ENCODE measurements at places on chromosomes 2 and 18. TPM values are rescaled to one million over a fixed set of nuclear protein-coding genes. Genes with fewer than 3 reads are reported as not detected.

DNA sequence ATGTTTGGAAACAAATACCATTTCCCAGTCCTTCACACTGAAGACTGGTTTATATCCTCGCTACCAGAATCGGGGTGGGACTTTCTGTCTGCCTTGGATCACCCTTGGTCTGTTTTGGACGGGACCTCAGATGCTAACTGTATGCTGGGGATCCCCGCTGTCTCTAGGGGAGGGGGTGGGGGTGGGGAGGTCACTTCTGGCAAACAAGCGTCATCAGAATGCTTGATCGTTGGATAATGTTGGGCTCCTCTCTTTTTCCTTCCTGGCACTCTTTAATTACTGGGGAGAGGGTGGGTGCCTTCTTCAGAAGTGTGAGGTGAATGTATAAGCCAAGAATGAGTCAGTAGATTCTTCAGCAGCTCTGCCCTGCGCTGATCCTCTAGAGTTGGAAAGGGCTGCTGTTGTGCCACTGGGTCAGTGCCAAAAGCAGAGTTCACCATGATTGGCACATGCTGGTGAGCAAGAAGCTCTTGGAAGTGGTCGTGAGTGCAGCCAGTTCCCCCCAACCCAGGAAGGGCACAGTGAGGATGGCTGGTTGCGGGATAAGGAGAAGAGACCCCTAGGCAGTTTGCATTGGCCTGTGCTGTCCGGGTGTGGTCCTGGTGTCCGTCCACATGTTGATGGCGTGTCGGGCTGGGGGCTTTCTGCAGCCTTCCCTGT, 32.2 kb downstream of the DGKD start:
- H3K4me3 ChIP-seq, result no peak overlapping the region
- H3K27ac ChIP-seq, result peak overlapping the region; percentile 89
- H3K4me1 ChIP-seq, result no peaks in the 10 kb centered on the region
- no peaks in the 10 kb centered on the region for H3K36me3 ChIP-seq

Gene SEMA4C
- 31.8 TPM for total RNA-seq

Gene GPR35
- 7.9 TPM for total RNA-seq

DNA sequence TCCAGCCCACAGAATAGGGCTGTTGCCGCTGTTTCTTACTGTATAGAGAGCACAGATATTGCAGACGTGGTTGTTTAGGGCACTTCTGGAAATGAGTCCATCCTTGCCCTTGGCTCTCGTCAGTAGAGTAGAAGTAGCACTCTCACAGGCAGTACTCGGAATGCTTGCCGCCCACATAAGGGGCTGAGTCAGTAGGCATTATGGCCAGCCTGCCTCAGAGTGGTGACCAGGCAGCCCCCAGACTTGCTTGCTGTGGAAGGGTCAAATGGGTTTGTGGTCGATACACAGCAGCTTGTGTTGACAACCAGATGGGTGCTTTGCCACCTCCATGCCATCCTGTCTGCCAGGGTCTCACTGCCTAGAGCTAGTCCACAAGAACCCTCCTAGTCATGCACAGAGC, 38.7 kb downstream of the PLEKHB2 start:
- no peaks in the 10 kb centered on the region for H3K27me3 ChIP-seq
- H3K36me3 ChIP-seq, result no peaks in the 10 kb centered on the region
- H3K27ac ChIP-seq, result no peak overlapping the region
- DNase-seq, result no peak
- no peak overlapping the region for H3K4me3 ChIP-seq

- H3K36me3 ChIP-seq, result no peaks in the 10 kb centered on the region
- H3K4me1 ChIP-seq, result no peaks in the 10 kb centered on the region
- no peak for DNase-seq
- H3K27me3 ChIP-seq, result no peaks in the 10 kb centered on the region
- H3K27ac ChIP-seq, result no peak overlapping the region
Observed at GRCh38 chr18:28584731-28585130, 407.8 kb upstream of the CDH2 start.

Gene ZNF804A
- total RNA-seq, result not detected

DNA sequence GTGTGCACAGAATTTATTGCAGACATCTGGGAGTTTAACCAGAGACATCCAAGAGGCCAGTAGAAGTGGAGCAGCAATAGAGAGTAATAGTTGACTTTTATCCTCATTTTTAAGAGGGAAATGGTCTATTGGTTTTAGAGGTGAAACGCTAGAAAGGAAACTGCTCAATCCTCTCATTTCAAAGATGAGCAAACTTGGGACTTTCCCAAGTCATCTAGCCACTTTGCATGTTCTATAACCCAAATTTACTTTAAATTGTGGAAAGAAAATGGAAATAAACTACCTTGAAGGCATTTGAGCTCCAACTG, 601.7 kb downstream of the ARHGAP15 start:
- H3K27ac ChIP-seq, result no peak overlapping the region
- H3K36me3 ChIP-seq, result no peaks in the 10 kb centered on the region
- no peaks in the 10 kb centered on the region for H3K27me3 ChIP-seq
- no peak overlapping the region for H3K4me3 ChIP-seq
- no peaks in the 10 kb centered on the region for H3K4me1 ChIP-seq

GRCh38 chr2:25617948-25618646, 55.3 kb downstream of the DTNB start:
- no peak for DNase-seq
- no peaks in the 10 kb centered on the region for H3K36me3 ChIP-seq
- no peak overlapping the region for H3K4me3 ChIP-seq
- peak overlapping the region; percentile 46 for H3K27ac ChIP-seq
- peaks cover 4% of the 10 kb centered on the region for H3K4me1 ChIP-seq

DNA sequence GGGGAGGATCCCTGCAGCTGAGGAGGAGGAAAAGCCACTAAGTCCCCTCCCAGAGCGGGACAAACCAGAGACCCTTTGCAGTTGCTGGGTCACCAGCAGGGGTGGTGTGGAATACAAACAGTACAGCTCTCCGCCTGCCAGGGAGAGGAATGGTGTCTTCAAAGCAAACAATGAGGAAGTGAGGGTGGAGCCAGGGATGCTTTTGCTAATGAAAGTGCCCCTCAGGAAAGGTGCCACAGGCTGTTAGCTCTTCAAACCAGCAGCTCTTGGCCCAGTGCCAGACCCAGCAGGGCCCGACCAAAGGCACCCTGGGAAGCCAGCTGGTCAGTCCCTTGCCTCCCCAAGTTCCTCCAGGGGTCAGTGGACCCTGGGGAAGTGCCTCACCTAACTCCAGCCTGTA, 102.8 kb downstream of the HIBCH start:
- H3K27me3 ChIP-seq, result no peaks in the 10 kb centered on the region
- no peaks in the 10 kb centered on the region for H3K4me1 ChIP-seq
- no peak overlapping the region for H3K4me3 ChIP-seq
- H3K36me3 ChIP-seq, result no peaks in the 10 kb centered on the region
- peak overlapping the region; percentile 59 for H3K27ac ChIP-seq

Gene C2orf80
- total RNA-seq, result not detected

Gene CYBRD1
- 208 TPM for total RNA-seq

GRCh38 chr2:128633501-128633900, 314.8 kb upstream of the HS6ST1 start:
- H3K4me3 ChIP-seq, result no peak overlapping the region
- no peak overlapping the region for H3K27ac ChIP-seq
- DNase-seq, result no peak
- no peaks in the 10 kb centered on the region for H3K27me3 ChIP-seq
